ENCODE measurements at places on chromosomes 5 and 9. TPM values are rescaled to one million over a fixed set of nuclear protein-coding genes. Genes with fewer than 3 reads are reported as not detected.

DNA sequence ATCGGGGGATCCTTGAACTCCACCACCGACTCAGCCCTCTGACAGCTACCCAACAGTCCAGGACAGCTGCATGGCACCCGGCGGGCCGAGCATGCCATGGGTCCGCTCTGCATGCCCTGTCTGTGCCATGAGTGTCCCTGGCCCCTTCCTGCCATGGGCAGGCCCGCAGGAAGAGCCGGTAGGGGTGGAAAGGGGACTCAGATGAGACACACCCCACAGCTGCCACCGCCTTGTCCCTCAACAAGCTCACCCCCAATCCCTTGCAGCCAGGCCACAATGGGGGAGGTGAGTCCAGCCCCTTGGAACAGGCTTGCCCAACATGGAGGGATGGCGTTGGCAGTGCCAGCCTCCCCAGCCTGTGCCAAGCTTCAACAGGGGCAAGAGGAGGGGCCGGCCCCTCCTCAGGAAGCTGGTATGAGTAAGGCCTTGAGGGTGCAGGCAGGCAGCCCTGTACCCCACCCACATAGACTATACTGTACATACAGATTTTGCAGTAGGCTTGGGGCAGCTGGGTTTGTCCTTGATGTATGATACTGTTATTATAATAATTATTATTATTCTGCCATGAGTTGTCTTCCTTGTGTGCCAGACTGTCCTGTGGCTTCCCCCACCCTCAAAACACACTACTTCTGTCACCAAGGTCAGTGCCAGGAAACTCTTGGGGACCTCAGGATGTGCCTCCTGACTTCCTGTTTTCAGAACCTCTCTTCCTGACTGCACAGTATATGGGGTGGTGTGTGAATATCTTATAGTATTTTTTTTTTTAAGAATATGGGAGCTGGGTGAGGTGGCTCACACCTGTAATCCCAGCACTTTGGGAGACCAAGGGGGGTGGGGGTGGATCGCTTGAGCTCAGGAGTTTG is 12.0 kb upstream of the SLC34A1 start:
- H3K4me3 ChIP-seq: no peak overlapping the region
- DNase-seq: no peak
- no peaks in the 10 kb centered on the region for H3K27me3 ChIP-seq
- peaks cover 11% of the 10 kb centered on the region for H3K4me1 ChIP-seq
- no peak overlapping the region for H3K27ac ChIP-seq

Gene PNPLA7
- 4.9 TPM for total RNA-seq

Gene PTCH1
- total RNA-seq: 23.0 TPM

- H3K27me3 ChIP-seq: no peaks in the 10 kb centered on the region
- H3K4me1 ChIP-seq: no peaks in the 10 kb centered on the region
- H3K27ac ChIP-seq: no peak overlapping the region
Measured at GRCh38 chr9:31323726-31324444, 1060.6 kb upstream of the ACO1 start.

DNA sequence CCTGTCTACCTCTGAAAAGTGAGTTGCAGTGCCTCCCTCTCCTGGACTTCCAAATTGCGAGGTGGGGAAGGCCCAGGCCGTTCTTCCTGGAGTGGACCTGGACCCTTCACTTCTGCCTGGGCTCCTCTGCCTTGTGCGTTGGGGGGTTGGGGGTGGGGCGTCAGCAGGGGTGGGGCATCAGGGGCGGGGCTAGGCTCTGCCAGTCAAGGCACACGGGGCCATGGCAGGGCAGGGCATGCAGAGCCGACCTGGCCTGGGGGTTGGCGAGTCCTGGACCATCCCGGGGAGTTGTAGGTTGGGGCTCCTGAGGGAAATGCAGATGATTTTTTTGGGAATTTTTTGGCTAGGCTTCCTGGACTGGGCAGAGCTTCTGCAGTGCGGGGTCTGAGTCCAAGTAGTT is 87.1 kb downstream of the EHMT1 start:
- DNase-seq: no peak
- no peak overlapping the region for H3K4me3 ChIP-seq
- no peaks in the 10 kb centered on the region for H3K4me1 ChIP-seq
- no peaks in the 10 kb centered on the region for H3K27me3 ChIP-seq
- H3K36me3 ChIP-seq: no peaks in the 10 kb centered on the region

Data from PC-9 (cell line).